ENCODE measurements at places on chromosomes 7 and 10. TPM values are rescaled to one million over a fixed set of nuclear protein-coding genes. Genes with fewer than 3 reads are reported as not detected.

IGF2BP3 gene
- not detected for total RNA-seq

FGFBP3 gene
- 1.5 TPM for total RNA-seq

OR6V1 gene
- not detected for total RNA-seq

NME8 gene
- not detected for total RNA-seq

TAF5 gene
- 4.0 TPM for total RNA-seq

CCDC3 gene
- 0.08 TPM for total RNA-seq

ARHGEF5 gene
- total RNA-seq = 9.0 TPM

PPP1R17 gene
- total RNA-seq = not detected

C10orf67 gene
- not detected for total RNA-seq

SPDYE8 gene
- not detected for total RNA-seq

NAT16 gene
- not detected for total RNA-seq

GPC2 gene
- 16.4 TPM for total RNA-seq

GCK gene
- total RNA-seq = 0.47 TPM

CREB5 gene
- 0.19 TPM for total RNA-seq

IFIT1 gene
- total RNA-seq = 5.1 TPM

CYP2C19 gene
- total RNA-seq = not detected

C10orf62 gene
- not detected for total RNA-seq

CYP3A4 gene
- not detected for total RNA-seq

CYP26C1 gene
- 0.14 TPM for total RNA-seq

LRIT1 gene
- total RNA-seq = not detected

FFAR4 gene
- not detected for total RNA-seq

LBX1 gene
- not detected for total RNA-seq

PRSS2 gene
- not detected for total RNA-seq

EN2 gene
- not detected for total RNA-seq

USP6NL gene
- total RNA-seq = 5.2 TPM

MAT1A gene
- total RNA-seq = not detected

IGFBP1 gene
- total RNA-seq = not detected

PDE1C gene
- total RNA-seq = not detected

CRPPA gene
- total RNA-seq = 1.1 TPM

TACR2 gene
- not detected for total RNA-seq

NCF1 gene
- total RNA-seq = 4.5 TPM

BAG3 gene
- 65.8 TPM for total RNA-seq

FAM237B gene
- total RNA-seq = not detected

GLCCI1 gene
- 22.3 TPM for total RNA-seq

TMEM270 gene
- total RNA-seq = not detected

ARHGAP12 gene
- total RNA-seq = 40.3 TPM

NPTX2 gene
- total RNA-seq = not detected

TBXAS1 gene
- 5.5 TPM for total RNA-seq

MUC3A gene
- not detected for total RNA-seq

TSC22D4 gene
- total RNA-seq = 34.6 TPM

SOSTDC1 gene
- not detected for total RNA-seq

FANK1 gene
- 0.25 TPM for total RNA-seq

TUBAL3 gene
- not detected for total RNA-seq

SPDYE2 gene
- total RNA-seq = 0.33 TPM

OPN1SW gene
- total RNA-seq = not detected

Data from CD4-positive, alpha-beta T cell (primary cell).